Activated gamma-delta T cell treated with Interleukin-2 at 50 U/mL for 16 hours (primary cell): ENCODE measurements at places on chromosomes 6 and 20.

GRCh38 chr6:12947967-12948366 lies 231.4 kb downstream of the PHACTR1 start:
- DNase-seq, result no peak

DNA sequence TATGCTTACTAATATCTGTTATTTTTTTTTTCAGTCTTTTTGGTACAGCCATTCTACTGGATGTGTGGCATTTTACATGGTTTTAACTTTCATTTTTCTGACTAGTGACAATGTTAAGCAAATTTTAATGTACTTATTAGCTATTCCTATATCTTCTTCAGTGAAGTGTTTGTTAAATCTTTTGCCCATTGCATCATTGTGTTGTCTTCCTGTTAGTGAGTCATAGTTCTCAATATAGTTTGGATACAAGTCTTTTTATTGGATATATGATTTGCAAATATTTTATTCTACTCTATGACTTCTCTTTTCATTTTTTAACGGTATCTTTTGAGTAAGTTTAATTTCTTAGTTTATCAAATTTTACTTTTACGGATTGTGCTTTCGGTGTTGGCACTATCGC lies 519.4 kb downstream of the CDKAL1 start:
- DNase-seq, result no peak

- DNase-seq, result no peak
These were observed 76.9 kb upstream of the SIRPA start for GRCh38 chr20:1818247-1818840.

DNA sequence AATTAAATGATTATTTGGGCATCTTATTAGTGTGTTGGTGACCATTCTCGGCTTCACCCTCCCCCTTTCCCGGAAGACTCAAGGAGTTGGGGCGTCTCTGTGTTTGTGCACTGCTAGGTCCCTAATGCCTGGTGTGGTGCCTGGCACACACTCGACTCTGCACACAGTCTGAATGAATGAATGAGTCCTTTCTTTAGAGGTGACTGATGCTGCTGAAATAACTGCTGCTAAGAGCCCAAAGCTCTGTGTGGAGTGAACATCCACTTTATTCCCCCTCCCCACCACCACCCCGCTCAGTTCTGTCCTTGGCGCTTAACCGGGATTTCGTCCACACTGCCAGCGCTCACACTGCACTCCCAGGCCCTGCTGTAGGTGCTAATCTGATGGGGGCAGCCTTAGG lies 1.2 kb upstream of the PHACTR3 start:
- no peak for DNase-seq

DNA sequence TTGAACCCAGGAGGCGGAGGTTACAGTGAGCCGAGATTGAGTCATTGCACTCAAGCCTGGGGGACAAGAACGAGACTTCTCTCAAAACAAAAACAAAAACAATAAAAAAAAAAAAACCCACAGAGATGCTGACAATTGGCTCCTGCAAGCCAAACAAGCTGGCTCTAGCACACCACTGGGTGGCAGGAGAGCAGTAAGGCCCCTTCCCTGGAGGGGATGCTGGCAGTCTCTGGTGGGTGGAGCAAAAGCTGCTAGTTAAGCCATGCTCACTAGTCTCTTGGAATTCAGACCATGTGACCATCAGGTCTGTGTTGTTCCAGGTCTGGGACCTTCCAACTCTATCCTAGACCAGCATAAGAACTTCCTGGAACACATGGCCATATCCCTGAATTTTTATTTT lies 18.9 kb upstream of the DSN1 start:
- DNase-seq, result no peak
